CD4-positive, alpha-beta T cell treated with Interleukin-4 for 4 hours (primary cell): ENCODE measurements at places on chromosomes 1 and 21.

DNA sequence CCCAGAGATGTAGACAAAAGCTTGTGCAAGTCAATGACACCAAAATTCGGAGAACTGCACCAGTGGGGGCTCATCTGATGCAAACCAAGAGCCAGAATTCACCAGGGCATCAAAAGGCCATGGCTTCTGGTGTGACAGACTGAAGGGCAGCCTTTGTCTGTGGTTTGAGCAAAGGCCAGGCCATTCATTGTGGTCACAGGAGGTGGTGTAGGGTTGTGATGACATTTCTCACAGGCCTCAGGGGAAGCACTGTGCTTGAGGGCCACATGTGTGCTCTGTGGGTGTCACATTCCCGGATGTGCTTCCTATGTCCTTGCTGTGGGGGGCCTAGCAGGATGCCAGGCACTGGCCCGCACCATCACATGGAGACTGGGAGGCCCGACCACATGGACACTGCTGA, 22.5 kb upstream of the KCNE1 start:
- DNase-seq: no peak

- DNase-seq: no peak
Measured at GRCh38 chr1:182829285-182829932, 9.7 kb upstream of the DHX9 start.

- DNase-seq: no peak
Measured at GRCh38 chr1:165862448-165862847, 35.0 kb downstream of the UCK2 start.

- DNase-seq: peak; percentile 8
Measured at GRCh38 chr1:212542761-212543187, 65.8 kb upstream of the ATF3 start.

DNA sequence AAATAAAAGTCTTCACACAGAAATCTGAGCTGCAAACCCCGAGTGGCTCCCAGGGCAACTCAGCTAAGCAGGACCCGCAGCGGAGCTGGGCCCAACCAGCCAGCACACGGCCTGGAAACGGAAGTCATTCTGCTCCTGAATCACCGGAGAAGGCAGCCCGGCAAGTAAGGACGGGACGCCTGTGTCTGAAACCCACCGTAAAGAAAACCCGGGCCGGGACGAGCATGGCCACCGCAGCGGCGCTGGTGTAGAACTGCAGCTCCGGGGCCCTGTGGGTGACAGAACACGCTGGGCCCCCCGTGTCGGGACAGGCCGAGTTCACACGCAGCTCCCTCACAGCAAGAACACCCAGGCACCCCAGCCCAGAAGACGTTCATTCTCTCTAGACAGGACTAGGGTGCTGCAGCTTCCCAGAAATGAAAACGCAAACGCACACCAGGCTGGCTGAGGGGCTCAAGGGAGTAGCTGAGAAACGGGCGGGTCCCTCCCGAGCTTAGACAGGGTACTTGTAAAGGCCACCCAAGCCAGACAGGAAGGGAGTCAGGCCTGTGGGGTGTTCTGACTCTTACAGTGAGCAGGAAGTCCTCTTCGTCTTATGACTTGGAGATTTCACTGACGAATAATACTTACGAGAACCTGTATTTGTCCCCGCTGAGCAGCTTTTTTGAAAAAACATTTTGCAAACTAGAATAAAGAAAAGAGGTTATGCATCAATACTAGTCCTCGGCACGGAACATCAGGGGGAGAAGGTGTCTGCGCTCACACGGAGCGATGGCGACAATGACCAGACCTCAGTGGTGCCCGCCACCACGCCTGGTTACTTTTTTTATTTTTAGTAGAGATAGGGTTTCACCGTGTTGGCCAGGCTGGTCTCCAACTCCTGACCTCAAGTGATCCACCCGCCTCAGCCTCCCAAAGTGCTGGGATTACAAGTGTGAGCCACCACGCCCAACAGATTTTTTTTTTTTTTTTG, 10.9 kb upstream of the CDK11B start:
- no peak for DNase-seq

DNA sequence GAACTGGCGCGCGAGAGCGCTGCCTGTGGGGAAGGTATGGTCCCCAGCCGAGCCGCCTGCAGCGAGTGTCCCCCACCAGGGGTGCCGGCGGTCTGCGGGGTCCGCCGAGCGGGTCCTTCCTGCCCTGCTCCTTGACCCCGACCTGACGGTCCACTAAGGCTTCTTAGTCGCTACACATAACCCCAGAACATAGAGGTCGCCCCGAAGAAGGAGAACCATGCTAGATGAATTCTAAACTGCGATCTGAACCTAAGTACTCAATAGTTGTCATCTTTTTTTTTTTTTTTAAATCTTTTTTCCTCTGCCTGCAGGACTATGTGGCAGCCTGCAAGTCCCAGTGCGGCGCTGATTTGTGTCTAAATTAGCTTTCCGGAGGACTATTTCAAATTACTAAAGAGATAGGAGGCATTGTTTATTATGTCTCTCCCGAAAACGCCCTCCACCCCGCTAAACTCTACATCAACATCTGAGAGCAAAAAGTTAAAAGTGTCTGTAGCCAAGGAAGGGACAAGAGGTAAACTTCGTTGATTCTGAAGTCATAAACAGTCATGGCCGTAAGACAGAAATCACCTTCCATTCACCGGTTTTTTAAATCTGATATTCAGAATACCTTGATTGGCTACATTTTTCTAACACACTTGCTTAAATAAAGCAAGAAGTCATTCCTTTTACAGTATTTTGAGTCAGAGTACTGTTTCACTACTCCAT, 476 bp downstream of the AXDND1 start:
- no peak for DNase-seq
